ENCODE measurements at places on chromosomes 1 and 21.

DNA sequence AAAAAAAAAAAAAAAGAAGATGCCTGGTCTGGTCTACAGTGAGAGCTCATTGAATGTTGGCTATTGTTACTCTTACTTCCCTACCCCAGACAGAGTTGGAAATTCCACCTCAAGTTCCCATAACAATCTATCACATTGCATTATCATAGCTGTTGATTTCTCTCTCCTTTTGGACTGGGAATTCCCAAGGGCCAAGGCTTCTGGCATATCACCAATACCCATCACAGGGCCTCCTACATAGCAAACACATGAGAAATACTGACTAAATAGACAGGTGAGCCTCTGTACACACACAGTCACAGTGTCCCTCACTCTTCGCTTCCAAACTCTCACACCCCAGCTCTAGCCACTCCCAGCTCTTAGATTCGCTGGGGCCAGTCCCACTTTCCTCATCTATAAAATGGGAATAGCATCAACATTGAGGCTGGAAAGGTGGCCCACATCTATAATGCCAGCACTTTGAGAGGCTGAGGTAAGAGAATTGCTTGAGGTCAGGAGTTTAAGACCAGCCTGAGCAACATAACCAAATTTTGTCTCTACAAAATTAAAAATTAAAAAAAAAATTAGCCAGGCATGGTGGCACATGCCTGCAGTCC, 6.4 kb downstream of the PTAFR start:
- DNase-seq: no peak

DNA sequence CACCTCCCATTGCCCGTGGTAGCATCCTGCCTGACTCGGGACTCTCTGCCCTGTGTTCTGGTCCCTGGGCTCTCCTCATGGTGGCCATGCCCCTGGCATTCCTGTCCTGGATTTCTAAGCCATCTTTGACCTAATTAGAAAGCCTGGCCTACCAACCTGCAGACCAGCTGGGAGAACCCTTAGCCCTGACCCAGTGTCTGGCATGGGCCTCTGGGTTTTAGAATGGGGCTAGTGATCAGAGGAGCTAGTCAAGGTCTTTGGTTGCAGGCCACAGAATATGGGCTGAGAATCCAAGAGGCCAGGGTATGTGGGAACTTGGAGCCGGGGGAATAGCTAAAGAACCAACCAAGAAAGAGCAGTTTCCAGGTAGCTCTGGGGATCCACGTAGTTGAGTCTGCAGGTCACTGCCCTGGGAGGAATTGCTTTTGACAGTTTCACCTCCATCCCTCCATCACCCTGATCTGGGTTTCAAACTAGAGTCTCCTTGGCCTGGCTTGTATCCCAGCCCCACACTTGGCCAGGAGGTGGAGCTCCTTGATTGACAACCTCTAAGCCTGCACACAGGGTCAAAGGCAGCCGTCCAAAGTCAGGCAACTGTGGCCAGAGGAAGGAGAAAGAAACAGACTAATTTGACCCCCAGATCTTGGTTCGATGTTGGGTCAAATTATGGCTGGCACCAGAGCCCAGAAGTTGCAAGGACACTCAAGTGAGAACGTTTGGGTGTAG, 54.7 kb upstream of the ABCG1 start:
- DNase-seq: peak; percentile 59

GRCh38 chr1:59128239-59128736, 168.6 kb upstream of the FGGY start:
- DNase-seq: no peak

DNA sequence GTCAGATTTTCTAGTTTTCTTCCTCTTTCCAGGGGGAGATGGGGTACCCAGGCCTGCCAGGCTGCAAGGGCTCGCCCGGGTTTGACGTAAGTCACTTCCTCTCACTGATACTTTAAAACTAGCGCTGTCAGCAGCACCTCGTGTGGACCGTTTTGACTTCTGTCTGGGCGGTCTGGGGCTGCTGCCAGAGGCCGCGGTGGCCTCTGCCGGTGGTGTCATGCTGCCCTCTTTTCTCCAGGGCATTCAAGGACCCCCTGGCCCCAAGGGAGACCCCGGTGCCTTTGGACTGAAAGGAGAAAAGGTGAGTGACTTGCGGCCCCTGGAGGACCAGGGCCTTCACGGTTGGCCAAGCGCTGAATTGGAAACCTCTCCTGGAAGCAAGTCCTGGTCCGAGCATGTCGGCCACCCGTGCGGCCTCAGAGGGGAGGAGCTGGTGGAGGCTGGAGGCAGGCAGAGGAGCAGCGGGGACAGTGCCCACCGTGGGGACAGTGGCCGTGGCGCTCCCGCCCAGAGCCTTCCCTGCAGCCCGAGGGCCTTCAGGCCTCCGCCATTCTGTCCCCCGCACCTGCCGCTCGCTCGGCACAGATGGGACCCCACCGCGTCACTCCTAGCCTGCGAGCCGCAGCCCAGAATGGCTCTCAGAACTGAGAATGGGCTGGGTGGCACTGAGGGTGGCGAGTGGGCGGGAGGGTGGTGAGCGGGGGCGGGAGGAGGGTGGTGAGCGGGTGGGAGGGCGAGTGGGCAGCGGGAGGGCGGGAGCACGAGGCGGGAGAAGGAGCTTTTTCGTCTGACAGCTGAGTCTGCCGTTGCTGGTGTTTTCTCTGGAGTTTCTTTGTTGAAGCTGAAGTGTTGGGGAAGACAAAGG, 9.4 kb downstream of the COL6A1 start:
- peak; percentile 28 for DNase-seq

DNA sequence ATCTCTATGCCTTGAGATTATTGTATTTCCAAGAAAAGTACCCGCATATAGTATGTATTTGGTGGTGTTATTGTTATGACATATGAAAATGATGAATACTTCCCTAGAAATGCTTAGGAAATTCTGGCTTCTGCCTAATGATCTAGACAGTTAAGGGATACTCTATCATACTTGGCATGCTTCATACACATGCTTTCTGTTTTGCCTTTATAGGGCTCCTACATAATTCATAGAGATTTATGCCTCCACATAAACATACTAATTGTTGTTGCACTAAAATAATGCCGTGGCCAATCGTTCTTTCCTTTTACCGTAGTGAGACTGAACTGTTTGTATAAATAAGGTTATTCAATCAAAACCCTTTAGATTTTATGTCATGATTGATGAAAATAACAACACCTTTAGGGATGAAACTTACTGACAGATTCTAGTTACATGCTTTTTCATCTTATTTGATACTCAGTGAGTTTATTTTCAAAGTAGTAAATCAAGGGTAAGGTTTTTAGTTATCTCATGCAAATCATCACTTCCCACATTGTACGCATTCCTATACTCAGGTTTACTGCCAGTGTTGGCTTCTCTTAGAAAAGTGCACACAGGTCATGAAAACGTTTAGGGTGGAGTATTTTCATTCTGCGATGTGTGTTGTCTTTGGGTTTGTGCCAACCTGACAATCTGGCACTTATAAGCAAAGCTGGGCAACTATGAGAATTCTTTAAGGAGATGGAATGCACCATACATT, 40.5 kb upstream of the SCYL3 start:
- DNase-seq: no peak

DNA sequence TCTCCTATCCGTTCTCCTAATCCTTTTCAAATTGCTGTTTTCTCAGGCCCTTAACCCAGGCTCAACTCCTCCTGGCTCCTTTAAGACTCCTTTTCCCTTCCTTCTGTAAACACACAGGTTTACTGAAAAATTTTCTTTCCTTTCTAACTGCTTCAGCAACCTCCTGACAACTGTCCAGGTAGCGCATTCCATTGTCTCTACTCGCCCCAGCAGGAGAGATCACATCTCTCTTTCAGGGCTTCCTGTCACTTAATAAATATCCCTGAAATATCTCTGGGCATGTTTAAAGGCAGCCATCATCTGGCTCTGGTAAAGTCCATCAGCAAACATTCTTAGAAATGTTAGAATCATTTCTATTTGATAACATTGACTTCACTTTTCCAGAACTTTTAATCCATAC, 211.2 kb upstream of the PTBP2 start:
- no peak for DNase-seq

DNA sequence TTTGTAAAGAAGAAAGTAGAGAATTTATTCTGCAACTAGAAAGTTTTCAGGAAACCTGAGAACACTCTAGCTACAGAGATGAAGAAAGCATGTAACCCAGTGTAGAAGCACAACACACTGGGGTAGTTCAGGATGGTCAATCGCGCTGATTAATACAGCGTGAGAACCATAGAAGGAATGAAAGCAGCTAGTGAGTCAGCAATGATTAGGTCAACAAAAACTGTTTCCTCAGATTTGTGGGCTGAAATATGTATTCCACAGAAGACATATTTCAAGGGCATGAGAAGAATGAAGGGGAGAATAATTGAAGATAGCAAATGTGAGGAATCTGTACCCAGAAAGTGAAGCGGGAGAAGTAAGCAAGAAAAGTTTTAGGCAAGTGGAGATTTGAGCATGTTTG, 97.8 kb upstream of the ADGRL2 start:
- no peak for DNase-seq

DNA sequence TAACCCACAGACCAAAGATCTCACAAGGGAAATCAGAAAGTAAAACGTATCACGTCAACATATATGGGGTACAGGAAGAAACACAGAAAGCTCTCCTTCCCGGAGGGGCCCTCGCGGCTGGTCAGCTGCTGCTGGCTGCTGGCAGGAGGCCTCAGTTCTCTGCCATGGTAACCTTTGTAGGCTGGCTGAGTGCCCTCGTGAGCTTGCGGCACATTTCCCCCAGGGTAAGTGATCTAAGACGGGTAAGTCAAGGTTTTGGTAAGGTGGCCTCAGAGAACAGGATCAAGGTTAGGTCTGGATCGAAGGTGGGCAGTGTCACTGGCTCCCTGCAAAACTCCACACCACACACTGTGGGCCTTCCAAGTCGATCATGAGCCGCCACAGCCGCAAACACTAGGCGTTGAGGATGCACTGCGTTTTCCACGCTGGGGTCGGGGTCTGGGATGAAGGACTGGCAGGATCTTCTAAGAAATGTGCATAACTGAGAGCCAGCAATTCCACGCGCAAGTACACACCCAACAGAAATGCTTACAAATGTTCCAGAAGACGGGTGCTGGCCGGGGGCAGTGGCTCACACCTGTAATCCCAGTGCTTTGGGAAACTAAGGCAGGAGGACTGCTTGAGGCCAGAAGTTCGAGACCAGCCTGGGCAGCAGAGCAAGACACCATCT, 33.9 kb downstream of the WDR4 start:
- DNase-seq: peak; percentile 74

DNA sequence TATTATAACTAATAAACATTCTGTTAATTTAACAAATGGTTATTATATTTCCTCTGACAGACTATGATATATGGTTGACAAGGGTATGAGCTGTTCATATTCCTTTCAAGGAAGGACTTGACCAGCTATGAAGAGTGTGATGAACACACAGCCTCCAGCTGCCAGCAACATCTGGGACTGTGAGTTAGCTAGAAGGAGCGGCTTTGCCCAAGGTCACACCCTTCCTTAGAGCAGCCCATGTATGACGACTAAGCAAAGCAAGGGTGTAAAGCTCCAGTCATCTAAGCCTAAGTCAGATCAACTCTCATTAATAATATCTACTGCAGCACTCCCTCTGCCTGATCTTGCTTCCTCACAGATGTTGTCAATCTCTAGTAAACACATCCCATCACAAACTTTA, 355.4 kb downstream of the PLPP3 start:
- no peak for DNase-seq

DNA sequence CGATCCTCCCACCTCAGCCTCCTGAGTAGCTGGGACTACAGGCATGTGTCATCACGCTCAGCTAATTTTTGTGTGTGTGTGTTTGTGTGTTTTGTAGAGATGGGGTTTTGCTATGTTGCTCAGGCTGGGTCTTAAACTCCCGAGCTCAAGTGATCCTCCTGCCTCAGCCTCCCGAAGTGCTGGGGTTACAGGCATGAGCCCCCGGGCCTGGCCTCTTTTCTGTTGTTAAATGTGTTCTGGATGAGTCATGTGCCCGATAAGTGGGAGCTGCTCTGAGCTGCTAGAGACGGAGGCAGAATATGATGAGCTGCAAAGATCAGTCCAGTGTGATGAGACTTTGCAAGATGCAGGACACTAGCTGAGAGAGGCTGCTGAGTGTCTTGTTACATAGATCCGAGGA, 75.5 kb downstream of the VPS13D start:
- DNase-seq: no peak

- DNase-seq: peak; percentile 65
Measured at GRCh38 chr1:192809307-192810252, 741 bp downstream of the RGS2 start.

DNA sequence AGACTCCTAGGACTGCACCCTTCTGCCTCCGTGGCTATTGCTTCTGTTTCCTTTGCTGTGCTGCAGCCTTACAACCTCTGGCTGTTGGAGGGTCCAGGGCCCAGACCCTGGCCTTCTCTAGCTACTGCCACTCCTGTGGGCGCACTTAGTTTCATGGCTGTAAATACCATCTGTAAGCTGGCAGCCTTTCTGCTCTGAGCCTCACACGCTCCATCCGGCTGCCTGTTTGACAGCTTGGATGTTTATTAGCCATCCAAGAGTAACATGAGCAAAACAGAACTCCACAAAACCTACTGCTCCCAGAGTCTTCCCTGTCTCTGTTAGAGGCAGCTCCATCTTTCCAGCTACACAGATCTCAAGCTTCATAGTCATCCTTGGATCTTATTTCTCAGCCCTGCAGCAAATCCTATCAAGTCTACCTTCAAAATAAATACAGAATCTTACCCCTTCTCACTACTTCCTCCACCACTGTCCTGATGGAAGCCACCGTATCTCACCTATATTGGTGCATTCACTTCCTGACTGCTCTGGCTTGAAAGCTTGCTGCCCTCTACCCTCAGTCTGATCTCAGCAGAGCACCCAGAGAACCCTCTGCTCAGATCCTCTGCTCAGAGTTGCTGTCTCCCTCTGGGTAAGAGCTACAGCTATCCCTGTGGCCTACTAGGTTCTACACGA, 19.1 kb downstream of the SLC25A33 start:
- DNase-seq: no peak

DNA sequence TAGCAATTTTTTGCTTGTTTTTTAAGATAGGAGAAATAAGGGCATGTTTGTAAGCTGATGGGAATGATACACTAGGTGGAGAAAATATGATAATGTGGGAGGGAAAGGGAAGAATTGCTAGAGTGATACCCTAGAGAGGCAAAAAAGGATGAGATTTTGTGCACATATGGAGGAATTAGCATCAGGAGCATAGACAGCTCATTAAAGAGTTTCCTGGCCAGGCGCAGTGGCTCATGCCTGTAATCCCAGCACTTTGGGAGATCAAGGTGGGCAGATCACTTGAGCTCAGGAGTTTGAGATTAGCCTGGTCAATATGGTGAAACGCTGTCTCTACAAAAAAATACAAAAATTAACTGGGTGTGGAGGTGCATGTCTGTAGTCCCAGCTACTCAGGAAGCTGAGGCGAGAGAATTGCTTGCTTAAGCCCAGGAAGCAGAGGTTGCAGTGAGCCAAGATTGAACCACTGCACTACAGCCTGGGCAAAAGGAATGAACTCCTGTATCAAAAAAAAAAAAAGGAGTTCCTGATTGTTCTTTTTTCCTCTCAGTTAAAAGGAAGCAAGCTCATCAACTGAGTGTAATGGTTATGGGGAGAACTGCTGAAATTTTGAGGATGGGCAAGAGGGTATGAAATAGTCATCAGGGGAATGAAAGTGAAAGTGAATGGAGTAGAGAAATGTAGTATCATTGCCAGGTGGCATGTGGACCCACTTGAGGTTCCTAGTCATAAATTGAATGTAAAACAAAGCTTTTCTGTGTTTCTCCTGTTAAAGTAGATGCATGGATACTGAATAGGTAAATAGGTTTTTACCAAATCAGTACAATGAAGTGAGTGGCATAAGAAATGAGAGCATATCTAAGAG, 35.5 kb downstream of the SH3GLB1 start:
- no peak for DNase-seq

Measured in femur (tissue), 1 donor.